ENCODE measurements at places on chromosomes 5 and 9. TPM values are rescaled to one million over a fixed set of nuclear protein-coding genes. Genes with fewer than 3 reads are reported as not detected.

- H3K4me3 ChIP-seq: no peak overlapping the region
- no peaks in the 10 kb centered on the region for H3K4me1 ChIP-seq
- no peak overlapping the region for H3K27ac ChIP-seq
- no peak for DNase-seq
Observed at GRCh38 chr5:80668016-80668969, 13.5 kb upstream of the DHFR start.

The F2RL1 gene
- 163 TPM for total RNA-seq

The CEL gene
- 0.47 TPM for total RNA-seq

DNA sequence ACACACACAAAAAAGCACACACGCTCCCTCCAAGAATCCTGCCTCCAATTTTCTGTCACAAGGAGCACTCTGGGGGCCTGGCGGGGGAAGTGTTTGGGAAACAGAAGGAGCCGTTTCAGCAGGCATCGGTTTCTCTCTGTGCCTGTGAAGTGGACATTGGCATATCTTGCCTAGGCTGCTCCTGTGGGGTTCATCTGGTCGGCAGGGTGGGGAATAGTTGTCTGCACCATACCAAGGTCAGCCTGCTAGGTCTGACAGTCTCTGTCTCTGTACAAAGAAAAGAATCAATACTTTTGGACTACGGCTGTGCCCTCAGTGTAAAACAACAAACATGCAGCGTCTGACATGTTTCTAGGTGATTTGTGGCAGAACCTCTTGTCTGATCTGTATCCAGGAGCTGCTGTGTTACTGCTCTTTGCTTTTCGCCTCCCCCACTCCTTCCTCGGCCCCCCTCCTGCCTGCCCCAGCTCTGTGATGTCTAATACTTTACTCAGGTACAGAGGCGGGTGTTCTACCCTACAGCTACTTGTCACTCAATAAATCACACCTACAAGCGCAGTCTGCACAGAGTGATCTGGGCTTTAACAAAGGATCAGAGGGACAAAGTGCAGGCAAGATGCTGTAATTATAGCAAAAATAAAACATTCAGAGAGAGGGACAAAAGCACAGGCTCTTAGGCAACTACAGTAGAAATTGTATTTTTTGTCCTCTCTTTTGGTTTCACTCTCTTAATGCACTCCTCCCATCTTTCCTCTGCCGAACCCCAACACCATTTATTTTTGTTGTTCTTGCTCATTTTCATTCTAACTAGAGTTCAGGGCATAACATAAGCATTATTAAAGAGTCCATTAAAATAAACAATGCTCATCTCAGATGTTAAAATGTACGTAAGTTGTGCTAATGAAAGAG lies 216.7 kb downstream of the BNC2 start:
- H3K27ac ChIP-seq: no peak overlapping the region
- H3K4me3 ChIP-seq: no peak overlapping the region
- no peaks in the 10 kb centered on the region for H3K27me3 ChIP-seq
- no peaks in the 10 kb centered on the region for H3K4me1 ChIP-seq
- DNase-seq: no peak

DNA sequence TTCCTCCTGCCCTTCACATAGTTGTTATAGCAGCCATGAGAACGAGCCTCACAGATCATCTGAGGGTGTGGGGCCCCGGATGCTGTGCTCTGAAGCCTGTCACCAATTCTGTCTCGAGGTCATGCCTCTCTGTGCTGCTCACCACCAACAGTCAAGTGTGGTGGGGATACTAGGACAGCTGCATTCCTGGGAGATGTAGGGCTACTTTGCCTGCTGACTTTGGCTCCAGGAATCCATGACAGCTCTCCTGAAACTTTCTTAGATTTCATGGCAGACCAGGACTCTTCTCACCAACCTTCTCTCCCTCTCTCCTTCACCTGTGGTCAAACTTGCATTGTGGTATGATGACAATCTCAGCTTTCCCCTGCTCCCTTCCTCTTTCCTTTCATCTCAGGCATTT lies 395.9 kb downstream of the PSAT1 start:
- H3K4me3 ChIP-seq: no peak overlapping the region
- DNase-seq: no peak

The C9orf50 gene
- total RNA-seq: not detected

- no peak overlapping the region for H3K27ac ChIP-seq
- no peaks in the 10 kb centered on the region for H3K36me3 ChIP-seq
- no peak for DNase-seq
- H3K4me3 ChIP-seq: no peak overlapping the region
- H3K4me1 ChIP-seq: no peaks in the 10 kb centered on the region
- no peaks in the 10 kb centered on the region for H3K27me3 ChIP-seq
Observed at GRCh38 chr9:134811079-134811672, 69.4 kb upstream of the FCN2 start.

The FGF18 gene
- total RNA-seq: not detected

The LMNB1 gene
- total RNA-seq: 151 TPM

DNA sequence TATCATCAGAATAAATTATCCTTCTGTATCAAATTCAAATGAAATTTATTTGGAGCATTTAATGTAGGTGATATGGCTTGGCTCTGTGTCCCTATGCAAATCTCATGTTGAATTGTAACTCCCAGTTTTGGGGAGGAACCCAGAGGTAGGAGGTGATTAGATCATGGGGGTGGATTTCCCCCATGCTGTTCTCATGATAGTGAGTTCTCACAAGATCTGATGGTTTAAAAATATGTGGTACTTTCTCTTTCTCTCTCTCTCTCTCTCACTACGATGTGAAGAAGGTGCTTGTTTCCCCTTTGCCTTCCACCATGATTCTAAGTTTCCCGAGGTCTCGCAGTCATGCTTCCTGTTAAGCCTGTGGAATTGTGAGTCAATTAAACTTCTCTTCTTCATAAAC lies 678.4 kb upstream of the RGMB start:
- H3K27ac ChIP-seq: no peak overlapping the region
- no peak for DNase-seq

DNA sequence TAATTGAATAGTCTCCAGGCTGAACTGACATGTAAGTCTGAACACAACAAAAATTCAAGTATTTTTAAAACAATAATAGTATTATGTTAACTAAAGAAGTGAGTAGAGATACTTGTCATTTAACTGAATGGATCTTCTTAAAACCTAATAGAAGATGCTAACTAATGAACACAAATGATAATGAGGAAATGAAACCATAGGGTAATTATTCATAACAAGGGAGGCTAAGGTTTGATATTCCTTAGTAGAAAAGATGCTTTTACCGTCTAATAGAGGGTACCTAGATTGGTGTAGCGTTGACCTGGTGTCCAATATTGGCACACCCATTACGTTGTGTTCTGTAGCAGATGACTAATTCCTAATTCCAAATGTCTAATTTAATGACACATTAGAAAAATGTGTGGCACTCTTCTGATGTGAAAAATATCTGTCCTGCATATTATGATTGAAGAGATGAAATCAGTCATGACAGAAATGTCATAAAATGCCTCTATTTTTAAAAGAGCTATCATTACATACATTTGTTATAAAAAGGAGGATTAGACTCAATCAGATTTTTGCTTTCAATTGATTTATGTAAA lies 14.9 kb upstream of the DAB2 start:
- H3K4me3 ChIP-seq: no peak overlapping the region
- no peak overlapping the region for H3K27ac ChIP-seq
- no peak for DNase-seq
- no peaks in the 10 kb centered on the region for H3K36me3 ChIP-seq
- peaks cover 3% of the 10 kb centered on the region for H3K4me1 ChIP-seq

DNA sequence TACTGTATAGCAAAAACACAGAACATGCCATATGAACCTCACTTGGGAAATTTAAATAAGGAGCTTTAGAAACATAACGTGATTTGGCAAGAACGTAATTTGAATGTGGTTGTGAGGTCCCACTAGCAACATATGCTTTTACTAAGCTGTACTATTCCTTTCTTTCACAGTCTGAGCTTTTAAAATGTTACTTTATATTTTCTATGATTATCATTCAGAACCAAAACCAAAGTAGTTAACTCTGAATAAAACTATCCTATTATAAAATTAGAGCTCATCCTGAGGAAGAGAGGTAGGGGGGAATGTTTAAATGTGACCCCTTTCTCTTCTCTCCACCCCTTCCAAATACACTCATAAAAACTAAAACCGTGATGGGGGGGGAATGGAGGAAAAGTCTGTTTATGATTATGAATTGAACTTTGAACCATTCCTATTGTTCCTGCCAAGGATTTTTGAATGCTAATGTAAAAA lies 435.7 kb downstream of the NFIB start:
- H3K36me3 ChIP-seq: no peaks in the 10 kb centered on the region
- H3K27ac ChIP-seq: no peak overlapping the region
- no peak overlapping the region for H3K4me3 ChIP-seq
- H3K4me1 ChIP-seq: peaks cover 5% of the 10 kb centered on the region

GRCh38 chr5:43561356-43561755 lies 4.5 kb upstream of the PAIP1 start:
- no peak overlapping the region for H3K4me3 ChIP-seq
- H3K36me3 ChIP-seq: no peaks in the 10 kb centered on the region
- no peak for DNase-seq
- no peaks in the 10 kb centered on the region for H3K27me3 ChIP-seq
- H3K4me1 ChIP-seq: no peaks in the 10 kb centered on the region

DNA sequence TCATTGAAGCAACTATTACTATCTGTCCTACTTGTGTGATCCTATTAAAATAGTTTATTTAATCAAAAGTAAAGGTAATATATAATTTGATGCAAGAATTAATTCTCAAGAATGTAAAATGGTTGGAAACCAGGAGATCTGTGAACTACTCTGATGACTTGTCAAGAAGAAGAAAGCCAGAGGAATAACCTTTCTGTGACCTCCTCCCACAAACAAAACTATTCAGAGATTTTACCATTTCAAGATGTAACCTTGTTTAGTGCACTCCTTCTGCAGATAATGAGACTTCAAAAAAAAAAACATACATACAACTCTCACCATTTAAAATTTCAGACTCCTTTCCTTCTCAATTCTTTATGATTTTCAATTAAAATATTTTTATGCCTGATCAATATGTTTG lies 79.5 kb downstream of the RFX3 start:
- H3K36me3 ChIP-seq: no peaks in the 10 kb centered on the region
- no peak for DNase-seq
- H3K4me1 ChIP-seq: no peaks in the 10 kb centered on the region

DNA sequence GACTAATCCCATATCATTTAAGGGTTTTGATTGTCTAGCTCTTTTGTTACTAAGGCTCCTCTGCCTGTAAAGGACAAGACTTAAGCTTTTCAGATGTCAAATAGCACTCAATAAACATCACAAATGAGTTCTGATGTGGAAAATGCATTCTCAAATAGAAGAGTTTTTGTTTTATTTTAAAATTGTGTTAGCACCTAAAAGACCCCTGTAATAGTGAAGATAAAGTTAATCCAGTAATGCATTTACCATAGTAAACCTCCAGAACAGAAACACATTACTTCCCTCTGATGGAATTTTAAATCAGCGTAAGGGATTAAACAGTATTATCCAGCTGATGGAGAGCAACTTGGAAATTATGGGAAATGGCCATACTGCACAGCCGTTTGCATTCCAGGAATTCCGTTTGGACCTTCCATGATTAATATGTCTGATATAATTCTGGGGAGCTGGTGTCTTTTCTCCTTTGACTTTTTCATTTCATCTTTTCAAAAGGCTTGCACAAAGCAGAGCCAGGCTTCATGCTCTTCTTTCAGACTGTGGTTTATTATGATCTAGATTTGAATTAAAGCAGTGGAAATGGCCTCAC lies 105.6 kb downstream of the PPP2R2B start:
- H3K27ac ChIP-seq: no peak overlapping the region
- no peak for DNase-seq
- H3K4me3 ChIP-seq: no peak overlapping the region
- H3K4me1 ChIP-seq: no peaks in the 10 kb centered on the region
- H3K27me3 ChIP-seq: no peaks in the 10 kb centered on the region
- no peaks in the 10 kb centered on the region for H3K36me3 ChIP-seq

The PHF24 gene
- not detected for total RNA-seq

The MYMK gene
- not detected for total RNA-seq

The PPP3R2 gene
- total RNA-seq: not detected

- no peak overlapping the region for H3K27ac ChIP-seq
- peaks cover 16% of the 10 kb centered on the region for H3K4me1 ChIP-seq
- H3K27me3 ChIP-seq: no peaks in the 10 kb centered on the region
- no peaks in the 10 kb centered on the region for H3K36me3 ChIP-seq
- no peak for DNase-seq
Observed at GRCh38 chr9:444528-444927, 229.9 kb downstream of the DOCK8 start.

DNA sequence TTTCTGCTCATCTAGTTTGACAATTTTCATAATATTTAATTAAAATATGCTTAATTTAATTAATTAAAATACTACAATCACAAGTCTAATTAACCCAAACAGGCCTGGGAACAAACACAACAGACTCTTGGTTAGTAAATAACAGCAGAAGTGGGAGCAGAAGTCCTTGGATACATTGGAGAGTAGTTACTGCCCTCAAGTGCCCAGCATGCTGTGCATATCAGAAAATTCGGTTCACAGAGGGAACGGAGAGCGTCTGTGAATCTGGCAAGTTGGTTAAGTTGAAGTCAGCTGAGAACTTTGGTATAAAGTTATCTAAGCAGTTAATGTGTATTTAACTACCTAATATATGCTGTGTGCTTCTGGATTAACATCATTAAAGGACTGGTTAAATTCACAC lies 87.0 kb upstream of the ATG10 start:
- peaks cover 34% of the 10 kb centered on the region for H3K27me3 ChIP-seq
- H3K27ac ChIP-seq: no peak overlapping the region
- DNase-seq: no peak
- no peaks in the 10 kb centered on the region for H3K4me1 ChIP-seq

- H3K36me3 ChIP-seq: no peaks in the 10 kb centered on the region
- peak; percentile 37 for DNase-seq
- no peak overlapping the region for H3K4me3 ChIP-seq
- no peaks in the 10 kb centered on the region for H3K27me3 ChIP-seq
Observed at GRCh38 chr5:27855491-27855890, 817.1 kb upstream of the CDH9 start.

DNA sequence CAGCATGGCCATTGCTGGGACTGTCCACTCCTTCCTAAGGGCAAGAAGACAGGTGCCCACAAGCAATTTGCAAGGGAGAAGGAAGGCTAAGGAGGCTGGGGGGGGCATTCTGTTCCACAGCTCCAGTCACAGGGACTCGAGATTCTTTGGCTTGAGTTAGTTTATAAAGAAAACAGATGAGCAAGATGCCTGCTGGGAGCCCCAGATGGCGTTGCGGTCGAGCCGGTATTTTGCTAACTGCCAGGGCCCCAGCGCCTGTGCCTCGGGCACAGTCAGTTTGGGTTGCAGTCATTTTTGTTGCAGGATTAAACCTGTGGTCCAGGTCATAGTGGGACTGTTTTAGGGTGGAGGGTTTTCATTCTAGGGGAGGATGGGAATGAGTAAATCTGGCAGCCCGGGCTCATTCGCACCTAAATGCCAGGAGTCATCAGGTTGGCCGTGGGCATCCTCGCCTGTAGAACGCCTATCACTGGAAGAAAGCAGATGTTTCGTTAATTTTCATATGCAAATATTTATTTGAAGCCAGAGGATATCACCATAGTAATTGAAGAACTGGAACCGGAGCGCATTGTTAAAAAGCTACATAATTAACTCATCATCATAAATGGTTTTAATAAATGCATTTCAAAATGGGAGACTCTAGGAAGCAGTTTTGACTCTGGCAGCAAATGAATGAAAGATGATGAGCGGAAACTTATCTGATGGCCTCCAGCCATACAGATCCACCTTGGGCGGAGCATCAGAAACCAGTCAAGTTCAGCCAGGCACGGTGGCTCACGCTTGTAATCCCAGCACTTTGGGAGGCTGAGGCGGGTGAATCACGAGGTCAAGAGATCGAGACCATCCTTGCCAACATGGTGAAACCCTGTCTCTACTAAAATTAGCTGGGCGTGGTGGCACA lies 87.1 kb upstream of the FCN2 start:
- H3K27me3 ChIP-seq: no peaks in the 10 kb centered on the region
- H3K4me3 ChIP-seq: no peak overlapping the region
- H3K4me1 ChIP-seq: no peaks in the 10 kb centered on the region
- DNase-seq: no peak
